ENCODE measurements at places on chromosomes 13 and 19.

DNA sequence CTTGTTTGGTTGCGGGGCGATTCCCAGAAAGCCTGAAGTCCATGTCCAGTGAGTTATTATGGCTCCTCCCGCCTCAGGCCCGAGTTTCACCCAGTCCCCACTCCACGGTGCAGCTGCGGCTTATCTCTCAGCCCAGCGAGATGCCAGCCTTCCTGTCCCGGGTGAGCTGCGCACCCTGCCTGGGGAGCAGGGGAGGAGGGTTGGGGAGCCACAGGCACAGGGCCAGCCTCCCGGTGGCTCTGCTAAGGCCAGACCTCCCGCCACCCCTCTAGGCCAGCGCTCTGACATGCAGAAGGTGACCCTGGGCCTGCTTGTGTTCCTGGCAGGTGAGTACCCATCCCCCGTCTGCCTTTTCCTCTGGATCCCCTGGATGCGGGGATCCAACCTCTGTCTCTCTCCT lies 3.5 kb downstream of the FXYD3 start:
- no peak for DNase-seq

DNA sequence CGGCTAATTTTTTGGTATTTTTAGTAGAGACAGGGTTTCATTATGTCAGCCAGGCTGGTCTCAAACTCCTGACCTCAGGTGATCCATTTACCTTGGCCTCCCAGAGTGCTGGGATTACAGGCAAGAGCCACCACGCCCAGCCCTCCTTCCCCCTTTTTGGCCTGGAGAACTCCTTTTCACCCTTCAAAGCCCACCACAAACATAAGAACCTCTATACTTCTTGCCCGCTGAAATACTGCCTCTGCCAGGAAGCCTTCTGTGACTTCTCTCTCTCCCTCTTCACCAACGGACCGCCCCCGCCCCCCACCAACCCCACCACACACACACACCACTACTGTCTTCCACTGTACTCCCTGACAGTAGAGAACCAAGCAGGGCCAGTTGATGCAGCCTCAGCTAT lies 2.5 kb downstream of the ZNF428 start:
- no peak for DNase-seq

GRCh38 chr19:54431255-54431838 lies 16.1 kb downstream of the TTYH1 start:
- DNase-seq = no peak

GRCh38 chr19:30253581-30253996 lies 118.6 kb upstream of the ZNF536 start:
- no peak for DNase-seq

DNA sequence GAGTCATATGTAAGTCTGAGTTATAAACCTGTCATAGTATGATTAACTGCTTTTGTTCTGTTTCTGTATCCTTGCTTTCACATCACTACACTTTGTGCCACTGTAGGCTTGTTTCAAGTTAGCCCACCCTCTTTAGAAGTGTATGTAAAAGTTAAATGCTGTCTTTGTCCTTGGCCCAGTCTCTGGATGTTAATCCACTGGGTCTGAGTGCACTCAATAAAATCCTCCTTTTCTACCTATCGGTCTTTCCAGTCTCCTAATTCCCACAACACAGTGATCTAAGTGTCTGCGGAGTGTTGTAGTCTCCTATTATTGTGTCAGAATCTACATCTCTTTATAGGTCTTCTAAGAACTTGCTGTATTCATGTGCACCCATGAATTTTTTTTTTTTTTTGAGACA lies 14.1 kb downstream of the ZNF429 start:
- no peak for DNase-seq

- DNase-seq = no peak
Measured at GRCh38 chr19:13366529-13367143, 139.6 kb downstream of the CACNA1A start.

DNA sequence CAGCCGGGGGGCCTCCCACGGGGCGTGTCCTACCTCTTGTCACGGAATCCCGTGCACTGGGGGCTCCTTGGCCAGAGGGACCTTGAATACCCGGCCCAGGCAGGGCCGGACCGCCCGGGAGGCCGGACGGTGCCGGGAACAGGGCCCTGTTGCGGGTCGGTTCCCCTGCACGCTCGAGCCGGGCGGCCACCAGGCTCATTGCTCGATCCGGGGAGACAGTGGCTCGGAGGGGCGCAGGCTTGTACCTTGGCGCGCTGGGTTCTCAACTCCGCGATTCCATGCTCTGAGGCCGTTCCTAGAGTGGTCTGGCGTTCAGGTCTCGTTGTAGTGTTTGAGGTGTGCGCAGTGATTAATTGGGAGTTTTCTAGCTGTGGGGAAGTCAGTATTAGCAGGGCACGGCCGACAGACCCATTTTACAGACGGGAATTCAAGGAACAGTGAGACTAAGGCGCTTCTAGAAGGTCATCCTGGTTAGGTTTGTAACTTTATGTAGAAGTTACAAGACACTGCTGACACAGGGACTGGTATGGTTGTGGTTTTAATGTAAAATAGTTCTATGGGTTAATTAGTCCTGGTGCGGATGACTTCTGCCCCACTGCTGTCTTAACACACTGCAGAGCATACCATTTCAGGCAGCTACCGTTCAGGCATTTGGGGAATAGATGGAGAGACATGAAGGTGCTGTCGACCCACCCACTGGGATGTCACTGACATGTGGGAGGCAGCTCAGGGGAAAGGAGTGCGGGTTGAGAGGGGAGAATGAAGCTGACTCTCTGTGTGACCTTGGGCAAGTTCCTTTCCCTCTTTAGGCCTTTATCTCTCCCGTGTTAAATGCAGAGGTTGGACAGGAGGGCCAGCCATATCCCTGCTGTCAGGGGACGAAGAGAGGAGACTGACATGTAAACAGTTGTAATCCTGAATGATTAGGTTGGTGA lies 592 bp downstream of the CLPTM1 start:
- DNase-seq = no peak

DNA sequence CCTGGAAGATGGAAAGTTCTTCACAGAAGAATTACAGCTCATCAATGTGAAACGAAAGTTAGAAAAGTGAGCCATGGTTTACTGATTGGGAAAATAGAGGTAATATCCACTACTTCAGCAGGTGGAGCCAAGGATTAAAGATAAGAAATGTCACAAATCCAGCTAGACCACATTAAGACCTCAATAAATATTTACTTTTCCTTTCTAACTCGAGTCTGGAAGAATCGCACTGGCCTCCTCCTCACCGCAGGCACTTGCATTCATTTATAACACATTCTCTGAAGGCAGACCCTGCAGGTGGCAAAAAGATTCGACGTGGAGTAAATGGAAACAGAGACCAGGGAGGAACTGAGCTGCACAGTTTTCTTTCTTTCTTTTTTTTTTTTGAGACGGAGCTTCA lies 7.4 kb downstream of the SLC35E1 start:
- no peak for DNase-seq

DNA sequence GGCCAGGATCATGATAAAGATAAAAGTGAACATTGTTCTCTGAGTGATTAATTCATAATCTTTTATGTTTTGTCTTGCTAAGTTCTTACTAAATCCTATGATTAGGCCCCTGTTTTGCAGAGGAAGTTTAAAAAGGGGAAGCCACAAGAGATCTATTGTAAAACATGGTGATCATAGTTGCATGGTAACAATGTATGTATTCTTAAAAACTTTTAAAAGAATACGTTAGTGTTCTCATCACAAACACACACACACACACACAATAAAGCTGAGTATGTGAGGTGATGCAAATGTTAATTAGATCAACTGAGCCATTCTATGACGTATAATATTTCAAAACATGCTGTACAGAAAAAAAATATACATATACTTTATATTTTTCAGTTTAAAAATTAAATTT lies 51.2 kb downstream of the MBD3L2B start:
- no peak for DNase-seq

- no peak for DNase-seq
Measured at GRCh38 chr19:19285686-19286085, 12.6 kb upstream of the TM6SF2 start.

DNA sequence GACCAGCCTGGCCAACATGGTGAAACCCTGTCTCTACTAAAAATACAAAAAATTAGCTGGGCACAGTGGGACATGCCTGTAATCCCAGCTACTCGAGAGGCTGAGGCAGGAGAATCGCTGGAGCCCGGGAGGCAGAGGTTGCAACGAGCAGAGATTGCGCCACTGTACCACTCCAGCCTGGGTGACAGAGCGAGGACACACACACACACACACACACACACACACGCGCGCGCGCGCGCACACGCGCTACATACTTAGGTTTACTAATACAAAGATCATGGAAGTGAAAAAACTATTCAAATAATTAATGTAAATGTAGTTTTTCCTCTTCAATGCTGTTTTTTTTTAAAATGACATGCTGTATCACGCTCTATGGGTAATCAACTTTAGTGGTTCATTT lies 58.5 kb upstream of the ZDHHC20 start:
- no peak for DNase-seq

- no peak for DNase-seq
Measured at GRCh38 chr13:109165417-109165904, 536.0 kb downstream of the MYO16 start.

DNA sequence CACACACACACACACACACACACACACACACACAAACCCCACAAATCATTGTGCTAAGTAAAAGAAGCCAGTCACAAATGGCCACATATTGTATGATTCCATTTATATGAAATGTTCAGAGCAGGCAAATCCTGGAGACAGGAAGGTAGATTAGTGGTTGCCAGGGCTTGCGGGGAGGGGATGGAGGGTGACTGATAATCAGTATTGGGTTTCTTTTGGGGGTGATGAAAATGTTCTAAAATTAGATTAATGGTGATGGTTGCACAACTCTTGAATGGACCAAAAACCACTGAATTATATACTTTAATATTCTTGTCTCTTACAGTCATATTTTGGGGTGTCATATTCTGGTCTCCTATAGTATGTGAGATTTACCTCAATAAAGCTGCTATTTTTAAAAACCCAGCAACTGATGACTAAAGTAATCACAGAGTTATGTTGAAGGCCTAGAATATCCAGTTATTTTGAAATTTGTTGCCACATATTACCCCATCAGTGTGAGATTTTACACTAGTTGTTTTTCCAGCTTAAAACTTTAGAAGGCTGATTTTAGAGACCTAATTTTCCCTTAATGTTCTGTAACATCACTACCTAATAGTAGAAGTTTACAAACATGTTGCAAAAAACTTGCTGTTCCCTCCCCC lies 20.3 kb downstream of the FLT1 start:
- no peak for DNase-seq

DNA sequence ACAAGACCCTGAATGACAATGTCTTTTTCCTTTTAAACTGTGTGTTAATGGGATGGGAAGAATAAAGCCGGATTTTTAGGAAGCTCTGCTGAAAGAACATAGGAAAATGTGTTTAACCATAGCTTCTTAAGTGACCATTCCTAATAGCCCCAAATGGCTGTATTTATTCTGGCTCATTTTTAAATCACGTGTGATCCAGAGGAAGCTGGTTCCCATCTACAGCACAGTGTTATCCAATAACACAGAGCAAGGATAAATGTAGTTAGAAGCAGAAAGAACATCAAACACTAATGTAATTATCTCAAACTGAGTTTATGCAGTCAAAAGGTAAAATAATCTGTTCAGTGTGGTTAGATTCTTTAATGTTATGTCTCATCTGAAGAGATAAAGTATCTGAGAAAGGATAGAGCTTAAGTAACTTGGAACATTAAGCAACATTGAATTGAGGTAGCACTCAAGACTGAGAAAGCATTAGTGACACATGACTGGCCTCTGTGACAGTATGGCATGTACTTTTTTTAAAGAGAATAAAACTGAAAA lies 853.3 kb downstream of the GPC5 start:
- no peak for DNase-seq

DNA sequence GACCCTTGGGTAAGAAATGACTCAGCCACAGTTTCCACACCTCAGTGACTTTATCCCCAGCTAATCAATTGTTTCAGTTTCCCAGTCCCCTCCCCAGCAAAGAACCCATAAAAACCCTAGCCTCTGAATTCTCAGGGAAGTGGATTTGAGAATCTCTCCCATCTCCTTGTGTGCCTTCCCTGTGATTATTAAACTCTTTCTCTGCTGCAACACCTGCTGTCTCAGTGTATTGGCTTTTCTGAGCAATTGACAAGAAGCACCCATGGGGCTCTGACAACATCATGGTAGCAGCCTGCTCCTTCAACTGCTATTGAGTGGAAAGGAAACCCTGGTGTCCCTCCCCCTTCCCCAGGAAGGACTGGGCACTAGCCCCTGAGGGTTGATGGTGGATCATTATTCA lies 73.7 kb downstream of the UQCRFS1 start:
- no peak for DNase-seq

DNA sequence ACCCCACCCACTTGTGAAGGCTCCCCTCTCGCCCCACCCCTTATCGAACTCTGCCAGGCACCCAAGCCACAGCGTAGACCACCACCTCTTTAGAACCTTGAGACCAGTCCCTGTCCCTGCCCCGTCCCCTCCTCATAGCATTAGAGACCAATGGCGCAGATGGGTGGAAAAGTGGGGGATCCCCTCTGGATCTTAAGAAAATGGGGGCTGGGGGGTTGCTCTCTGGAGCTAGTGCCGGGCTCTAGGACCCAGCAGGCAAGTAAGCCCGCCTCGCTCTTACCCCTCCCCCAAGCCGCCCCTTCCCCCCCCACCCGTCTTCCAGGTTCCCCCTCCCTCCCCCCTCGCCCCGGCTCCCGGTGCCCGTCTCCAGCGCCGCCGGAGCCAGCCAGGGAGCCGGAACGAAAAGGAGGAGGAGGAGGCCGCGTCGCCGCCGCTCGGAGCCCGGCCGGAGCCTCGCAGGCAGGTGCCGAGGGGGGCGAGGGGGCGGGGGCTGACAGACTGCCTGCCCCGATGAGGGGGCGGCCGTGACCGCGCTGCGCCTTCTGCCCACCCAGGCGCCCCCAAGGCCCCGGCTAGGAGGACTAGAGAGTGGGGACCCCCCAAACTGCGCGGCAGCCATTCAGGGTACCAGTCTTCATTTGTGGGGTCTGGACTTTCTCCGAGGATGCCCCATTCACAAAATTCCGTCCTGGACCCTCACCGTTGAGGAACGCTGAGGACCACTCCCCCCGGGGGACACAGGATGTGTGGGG lies at the start of gene SPRED3:
SPRED3 (plus strand) TSS at position 349 of the 752 bp plus-strand sequence. CDS start 1,606 bp downstream, outside the sequence.
- no peak for DNase-seq

GRCh38 chr13:47085346-47085745 lies 188.5 kb upstream of the HTR2A start:
- no peak for DNase-seq
